ENCODE measurements at places on chromosomes 11 and 22.
A peak's percentile ranks its signal among the peaks of the same experiment; 100 is the strongest.

- no peak for DNase-seq
Measured at GRCh38 chr22:37733625-37734401, 37.0 kb downstream of the TRIOBP start.

GRCh38 chr11:44992181-44992582 lies 41.5 kb upstream of the TP53I11 start:
- DNase-seq, result no peak

- DNase-seq, result no peak
Measured at GRCh38 chr22:20786536-20786979, 12.6 kb downstream of the SERPIND1 start.

DNA sequence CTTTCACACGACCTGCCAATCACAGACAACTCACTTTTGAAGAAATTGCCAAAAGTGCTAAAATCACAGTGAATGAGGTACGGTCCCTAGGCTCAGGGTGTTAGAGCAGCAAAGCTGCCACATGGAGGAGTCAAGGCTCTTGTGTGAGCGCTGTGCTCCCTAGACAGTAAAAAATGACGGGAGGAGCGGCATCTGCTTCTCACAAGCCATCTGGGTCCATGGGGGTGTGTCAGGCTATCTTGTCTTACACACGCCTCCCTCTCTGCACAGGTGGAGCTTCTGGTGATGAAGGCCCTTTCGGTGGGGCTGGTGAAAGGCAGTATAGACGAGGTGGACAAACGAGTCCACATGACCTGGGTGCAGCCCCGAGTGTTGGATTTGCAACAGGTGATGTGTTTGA lies 14.8 kb downstream of the PSMD13 start:
- DNase-seq, result no peak

DNA sequence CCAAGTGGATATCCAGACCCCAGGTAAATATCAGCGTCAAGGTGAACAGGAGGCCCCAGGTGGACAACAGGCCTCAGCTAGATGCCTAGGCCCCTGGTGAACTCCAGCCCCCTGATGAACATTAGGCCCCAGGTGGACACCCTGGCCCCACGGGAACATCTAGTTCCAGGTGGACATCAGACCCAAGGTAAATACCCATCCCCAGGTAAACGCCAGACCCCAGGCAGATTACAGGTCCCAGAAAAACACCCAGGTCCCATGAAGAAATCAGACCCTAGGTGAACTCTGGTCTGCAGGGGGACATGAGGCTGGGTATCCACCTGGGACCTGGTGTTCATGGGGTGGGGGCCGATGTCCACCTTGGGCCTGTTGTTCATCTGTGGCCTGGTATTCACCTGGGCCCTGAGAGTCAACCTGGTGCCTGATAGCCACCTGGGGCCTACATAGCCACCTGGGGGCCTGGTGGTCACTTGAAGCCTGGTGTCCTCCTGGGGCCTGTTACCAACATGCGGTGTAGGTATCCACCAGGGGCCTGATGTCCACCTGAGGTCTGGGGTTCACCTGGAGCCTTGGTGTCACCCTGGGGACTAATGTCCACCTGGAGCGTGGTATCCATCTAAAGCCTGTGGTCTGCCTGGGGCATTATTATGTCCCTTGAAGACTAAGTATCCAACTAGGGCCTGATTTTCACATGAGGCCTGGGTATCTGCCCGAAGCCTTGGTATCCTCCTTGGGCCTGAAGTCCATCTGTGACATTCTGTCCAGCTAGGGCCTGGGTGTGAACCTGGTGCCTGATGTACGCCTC lies 56.8 kb upstream of the SEPTIN5 start:
- DNase-seq, result no peak

GRCh38 chr11:120289426-120289825 lies 35.7 kb upstream of the TLCD5 start:
- DNase-seq, result no peak

DNA sequence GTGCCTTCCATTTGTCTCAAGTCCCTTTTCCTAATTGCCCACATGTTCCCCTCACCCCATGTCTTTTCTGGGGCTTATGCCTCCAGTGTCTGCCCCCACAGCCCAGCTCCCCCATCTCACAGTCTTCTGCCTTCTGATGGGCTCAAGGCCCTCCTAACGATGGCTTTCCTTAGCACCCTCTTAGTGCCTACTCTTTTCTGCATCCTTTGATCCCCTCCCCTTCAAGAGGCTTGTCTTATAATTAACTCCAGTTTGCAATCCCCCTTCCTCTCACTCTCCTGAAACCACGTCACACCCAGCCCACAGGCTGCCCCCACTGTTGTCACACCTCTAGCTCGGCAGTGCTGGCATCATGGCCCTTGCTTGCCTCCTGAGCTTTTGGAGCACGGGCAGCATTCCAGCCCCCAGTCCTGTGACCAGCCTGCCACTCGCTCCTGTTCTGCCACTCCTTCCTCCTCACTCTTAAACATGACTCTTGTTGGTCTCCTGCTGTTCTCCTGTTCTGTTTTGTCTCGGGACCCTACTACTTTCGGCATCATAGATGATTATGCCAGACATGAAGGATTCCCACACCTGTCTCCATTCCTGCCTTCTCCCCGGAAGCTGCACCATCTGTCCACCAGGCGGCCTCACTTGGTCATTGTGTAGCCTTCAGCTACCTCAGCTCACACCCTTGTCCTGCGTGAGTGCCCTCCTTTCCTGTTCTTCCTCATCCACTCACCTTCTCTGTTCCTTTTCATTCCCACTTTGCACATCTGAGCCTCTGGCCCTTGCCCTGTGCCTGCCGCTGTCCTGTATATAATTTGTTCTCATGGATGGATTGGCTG lies 26.1 kb downstream of the UBE2L3 start:
- peak; percentile 17 for DNase-seq

GRCh38 chr11:108616549-108616948 lies 23.0 kb upstream of the EXPH5 start:
- DNase-seq, result no peak

- DNase-seq, result no peak
Measured at GRCh38 chr11:114977651-114978050, 299.3 kb downstream of the NXPE2 start.

DNA sequence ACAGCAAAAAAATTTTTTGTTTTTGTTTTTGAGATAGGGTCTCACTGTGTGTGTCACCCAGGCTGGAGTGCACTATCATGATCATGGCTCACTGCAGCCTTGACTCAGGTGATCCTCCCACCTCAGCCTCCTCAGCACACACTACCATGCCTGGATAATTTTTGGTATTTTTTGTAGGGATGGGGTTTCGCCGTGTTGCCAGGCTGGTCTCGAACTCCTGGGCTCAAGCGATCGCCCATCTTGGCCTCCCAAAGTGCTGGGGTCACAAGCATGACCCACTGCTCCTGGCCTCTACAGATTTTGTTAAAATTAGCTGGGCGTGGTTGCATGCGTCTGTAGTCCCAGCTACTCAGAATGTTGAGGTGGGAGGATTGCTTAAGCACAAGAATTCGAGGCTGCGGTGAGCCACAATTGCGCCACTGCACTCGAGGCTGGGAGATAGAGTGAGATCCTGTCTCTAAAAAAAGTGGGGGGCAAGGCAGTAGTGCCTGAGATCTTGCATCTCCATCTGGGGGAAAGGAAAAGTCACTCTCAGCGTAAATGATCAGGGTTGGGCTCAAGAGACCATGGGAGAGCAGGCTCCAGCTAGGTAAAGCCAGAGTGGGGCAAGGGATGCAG lies 10.6 kb upstream of the DGKZ start:
- no peak for DNase-seq

GRCh38 chr22:50584106-50585096 lies 1.8 kb upstream of the CHKB start:
- DNase-seq, result no peak

DNA sequence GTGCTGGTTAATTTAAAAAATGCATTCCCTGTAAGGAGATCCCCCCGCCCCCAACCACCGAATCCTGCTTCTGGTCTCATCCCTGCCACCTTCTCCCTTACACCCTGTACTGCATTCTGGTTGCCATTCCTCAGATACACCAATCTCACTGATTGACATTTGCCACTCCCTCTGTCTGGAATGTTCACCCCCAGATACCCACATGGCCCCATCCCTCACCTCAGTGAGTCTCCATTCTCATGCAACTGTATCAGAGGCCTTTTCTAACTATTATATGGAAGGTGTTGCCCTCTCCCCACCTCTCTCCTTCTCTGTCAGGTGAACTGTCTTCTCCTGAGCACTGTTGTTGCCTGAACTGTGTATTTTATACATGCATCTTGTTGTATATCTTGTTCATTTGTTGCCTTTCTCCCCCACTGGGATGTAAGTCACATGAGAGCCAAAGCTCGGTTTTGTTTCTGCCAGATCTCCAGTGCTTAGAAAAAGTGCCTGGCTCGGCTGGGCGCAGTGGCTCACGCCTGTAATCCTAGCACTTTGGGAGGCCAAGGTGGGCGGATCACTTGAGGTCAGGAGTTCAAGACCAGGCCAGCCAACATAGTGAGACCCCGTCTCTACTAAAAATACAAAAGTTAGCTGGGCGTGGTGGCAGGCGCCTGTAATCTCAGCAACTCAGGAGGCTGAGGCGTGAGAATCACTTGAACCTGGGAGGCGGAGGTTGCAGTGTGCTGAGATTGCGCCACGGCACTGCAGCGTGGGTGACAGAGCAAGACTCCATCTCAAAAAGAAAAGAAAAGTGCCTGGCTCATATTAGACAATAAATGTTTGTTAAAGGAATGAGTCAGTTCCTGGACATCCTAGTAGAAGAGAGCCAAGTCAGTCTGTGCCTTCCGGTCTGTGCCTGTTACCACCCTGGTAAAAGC lies 61.0 kb downstream of the TNRC6B start:
- DNase-seq, result no peak

DNA sequence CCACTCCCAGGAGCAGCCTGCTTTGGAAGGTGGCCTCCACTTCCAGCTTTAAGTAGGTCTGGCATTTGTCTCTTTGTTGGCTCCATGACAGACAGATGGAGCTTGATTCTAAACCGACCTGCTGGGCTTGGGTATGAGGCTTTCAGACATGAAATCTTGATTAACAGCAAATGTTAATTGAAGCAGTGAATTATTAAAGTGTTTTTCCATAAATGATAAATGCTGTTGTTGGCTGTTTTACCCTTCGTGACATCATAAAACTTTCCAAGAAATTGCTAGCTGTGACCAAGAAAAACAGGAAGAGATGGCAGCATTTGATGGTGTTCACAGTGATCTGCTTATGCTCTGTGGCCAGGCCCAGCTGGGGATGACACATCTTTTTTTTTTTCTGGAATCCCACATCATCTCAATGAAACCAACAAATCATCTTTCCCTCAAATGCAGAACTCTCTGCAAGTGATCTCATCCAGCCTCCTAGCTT lies 66.1 kb downstream of the RBMXL2 start:
- DNase-seq, result no peak

DNA sequence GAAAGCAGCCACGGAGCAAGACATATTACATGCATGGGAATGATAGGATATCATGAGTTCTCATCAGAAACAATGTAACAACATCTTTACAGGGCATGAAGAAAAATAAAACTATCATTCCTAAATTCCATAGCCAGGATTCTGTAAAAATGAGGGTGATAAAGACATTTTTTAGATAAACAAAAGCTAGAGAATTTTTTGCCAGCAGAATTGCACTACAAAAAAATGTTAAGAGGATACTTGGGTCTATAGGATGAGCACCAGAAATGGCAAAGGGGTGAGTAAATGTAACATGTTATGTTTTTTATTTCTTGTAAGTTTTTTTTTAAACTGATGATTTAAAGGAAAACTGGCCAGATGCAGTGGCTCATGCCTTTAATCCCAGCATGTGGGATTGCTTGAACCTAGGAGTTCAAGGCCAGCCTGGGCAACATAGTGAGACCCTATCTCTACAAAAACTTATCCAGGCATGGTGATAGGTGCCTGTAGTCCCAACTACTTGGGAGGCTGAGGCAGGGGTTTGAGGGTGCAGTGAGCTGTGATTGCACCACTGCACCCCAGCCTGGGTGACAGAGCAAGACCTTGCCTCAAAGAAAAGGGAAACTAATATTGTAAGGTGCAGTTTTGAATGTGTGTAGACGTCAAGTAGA lies 33.2 kb downstream of the TBX1 start:
- no peak for DNase-seq

DNA sequence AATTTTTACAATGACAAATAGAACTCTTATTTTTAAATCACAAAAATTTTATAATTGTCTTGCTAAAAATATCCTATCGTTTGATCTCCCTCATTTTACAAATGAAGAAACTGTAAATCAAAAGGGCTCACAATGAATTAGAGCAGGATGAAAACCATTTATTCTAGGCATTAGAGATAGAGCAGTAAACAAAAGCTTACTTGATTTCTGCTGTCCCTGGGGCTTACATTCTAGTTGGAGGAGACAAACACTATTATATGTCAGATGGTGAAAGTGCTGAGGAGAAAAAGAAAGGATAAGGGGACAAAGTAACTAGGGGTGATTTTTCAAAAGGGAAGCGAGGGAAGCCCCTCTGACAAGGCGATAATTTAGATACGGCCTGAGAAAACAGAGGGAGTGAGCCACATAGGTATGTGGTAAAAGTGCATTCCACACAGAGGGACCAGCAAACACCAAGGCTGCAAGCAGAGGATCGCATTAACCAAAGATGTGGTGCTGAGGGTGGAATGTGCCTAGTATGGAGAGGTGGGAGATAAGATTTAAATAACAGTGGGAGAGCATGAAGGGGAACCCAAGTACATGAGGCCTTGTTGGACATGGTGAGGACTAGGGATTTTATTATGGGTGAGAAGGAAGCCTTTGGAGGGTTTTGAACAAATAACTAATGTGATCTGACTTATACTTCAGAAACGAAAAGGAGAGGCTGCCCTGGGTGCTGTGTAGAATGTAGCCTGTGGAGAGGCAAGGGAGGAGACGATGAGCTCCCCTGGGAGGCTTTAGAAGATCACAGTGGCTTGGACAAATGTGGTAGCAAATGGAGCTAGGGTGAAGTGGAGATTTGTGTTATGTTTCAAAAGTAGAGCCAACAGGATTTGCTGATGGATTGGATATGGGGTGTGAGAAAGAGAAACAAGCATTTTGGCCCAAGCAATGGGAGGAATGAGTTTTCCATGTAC lies 62.1 kb downstream of the PDHX start:
- no peak for DNase-seq

- DNase-seq, result no peak
Measured at GRCh38 chr11:44507491-44507890, 58.0 kb upstream of the CD82 start.

DNA sequence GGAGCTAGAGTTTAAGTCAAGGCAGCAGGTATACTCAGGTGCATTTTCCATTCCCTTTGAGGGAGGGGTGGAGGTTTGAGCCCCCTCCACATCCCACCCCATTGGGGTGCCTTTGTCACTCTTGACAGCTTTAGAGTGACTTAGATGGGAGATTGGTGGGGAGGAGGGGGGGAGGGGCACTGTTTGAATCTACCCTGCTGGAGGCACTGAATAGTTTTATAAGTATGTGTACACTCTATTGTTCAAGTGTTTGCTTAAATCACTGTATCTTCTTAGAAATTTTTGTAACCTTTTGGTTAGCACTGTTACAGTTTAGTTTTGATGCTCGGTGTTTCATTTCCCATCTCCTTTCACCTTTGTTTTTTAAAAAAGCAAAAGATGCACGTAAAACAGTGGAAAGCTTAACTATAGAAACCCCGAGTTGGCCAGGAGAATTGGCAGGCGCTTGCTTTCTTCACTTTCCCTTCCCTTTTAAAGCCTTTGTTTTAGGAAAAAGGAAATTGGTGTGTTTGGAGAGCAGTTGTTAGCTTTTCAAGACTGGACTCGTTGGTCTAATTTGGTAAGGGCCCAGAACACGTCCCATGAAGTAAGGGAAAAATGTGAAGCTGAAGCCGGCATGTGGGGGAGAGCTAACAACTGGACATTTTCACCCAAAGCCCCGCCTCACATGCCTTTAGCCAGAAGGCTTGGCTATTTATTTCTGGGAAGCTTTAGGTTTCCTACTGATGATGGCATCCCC lies 42.8 kb downstream of the TNRC6B start:
- DNase-seq, result no peak

- no peak for DNase-seq
Measured at GRCh38 chr11:31477528-31478222, 31.7 kb downstream of the IMMP1L start.
